ENCODE measurements at places on chromosomes 3 and 15.

GRCh38 chr3:171558188-171558696 is 98.0 kb upstream of the TNIK start:
- DNase-seq, result no peak

DNA sequence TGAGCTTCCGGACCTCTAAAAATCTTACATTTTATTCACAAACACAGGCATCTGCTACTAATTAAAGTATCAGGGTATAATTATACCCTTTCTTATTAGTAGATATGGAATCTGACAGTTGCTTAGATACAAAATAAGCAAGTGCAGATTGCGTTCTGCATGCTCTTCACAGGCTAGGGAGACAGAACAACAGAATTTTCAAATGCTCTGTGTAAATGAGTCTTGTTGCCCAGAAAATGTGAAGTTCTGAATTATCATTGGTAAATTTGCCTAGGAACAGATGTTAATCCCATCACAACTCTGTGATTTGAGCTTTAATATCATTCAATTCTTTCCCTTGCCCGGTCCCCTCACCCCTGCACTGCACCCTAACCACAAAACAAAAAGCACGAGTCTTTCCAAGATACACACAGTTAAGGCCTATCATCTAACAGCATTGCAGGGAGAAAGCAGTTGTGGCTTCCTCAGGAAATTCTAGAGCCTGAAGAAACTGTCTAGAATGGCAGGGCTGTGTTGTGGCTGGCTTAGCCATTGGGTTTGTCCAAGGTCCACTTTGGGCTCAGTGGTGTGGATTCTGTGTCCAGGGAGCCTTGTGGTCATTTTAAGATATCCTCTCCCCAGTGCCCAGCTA is 119.8 kb downstream of the PDCD6IP start:
- no peak for DNase-seq

- no peak for DNase-seq
These were observed 173.0 kb upstream of the RORA start for GRCh38 chr15:61401903-61402698.

GRCh38 chr3:182738583-182739411 is 54.5 kb upstream of the ATP11B start:
- no peak for DNase-seq

DNA sequence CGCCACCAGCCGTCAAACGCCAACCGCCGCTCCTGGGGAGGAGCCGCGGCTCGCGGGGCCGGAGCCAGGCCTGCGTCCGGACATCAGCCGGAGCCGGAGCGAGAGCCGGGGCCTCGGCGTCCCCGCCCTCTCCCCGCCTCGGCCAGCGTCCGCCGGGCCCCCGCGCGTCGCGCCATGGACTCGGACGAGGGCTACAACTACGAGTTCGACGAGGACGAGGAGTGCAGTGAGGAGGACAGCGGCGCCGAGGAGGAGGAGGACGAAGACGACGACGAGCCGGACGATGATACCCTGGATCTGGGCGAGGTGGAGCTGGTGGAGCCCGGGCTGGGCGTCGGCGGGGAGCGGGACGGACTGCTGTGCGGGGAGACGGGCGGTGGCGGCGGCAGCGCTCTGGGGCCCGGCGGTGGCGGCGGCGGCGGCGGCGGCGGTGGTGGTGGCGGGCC is 359 bp downstream of the ARIH1 start:
- no peak for DNase-seq

DNA sequence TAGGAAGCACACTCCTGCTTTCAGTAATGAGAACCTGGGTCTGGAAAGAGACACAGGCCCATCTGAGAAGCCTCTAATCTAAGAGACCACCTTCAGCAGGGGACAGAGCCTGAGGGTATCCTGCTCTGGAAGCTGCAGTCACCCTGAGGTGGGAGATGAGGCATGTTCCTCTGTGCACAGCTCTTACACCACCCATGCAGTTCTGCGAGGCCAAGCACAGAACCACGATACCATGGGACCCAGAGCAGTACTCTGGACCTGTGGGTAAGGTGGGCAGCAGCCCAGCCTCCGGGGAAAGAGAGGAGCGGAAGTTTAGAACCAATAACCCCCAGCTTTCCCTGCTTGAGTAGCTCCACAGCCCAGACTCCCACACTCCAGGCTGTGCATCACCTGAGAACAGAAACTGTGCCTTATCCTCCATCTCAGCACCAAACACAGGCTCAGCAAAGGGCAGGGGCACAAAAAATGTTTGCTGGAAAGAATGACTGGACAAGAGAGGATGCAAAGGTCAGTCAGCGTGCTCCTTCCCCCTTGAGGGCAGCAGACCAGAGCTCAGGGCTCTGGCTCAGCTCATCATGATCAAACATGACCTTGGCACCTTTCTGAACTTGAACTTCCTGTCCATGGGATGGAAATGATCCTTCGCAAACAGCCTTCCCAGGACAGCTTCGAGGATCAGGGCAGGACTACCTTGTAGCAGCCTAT is 43.1 kb downstream of the RBPMS2 start:
- no peak for DNase-seq

GRCh38 chr3:33218446-33219174 is at the start of gene SUSD5:
Gene SUSD5, minus strand, starts transcription at chr3:33218810. Its CDS starts 13 bp downstream, at chr3:33218797.
- peak; percentile 70 for DNase-seq

GRCh38 chr3:127784283-127784682 is 38.0 kb downstream of the MGLL start:
- DNase-seq, result no peak

GRCh38 chr15:83732196-83732595 is 78.3 kb downstream of the ADAMTSL3 start:
- DNase-seq, result no peak

GRCh38 chr3:50156549-50157493 is 1.7 kb downstream of the SEMA3F start:
- DNase-seq, result peak; percentile 79

GRCh38 chr3:63975723-63976122 is 47.6 kb downstream of the PSMD6 start:
- peak; percentile 54 for DNase-seq

- no peak for DNase-seq
These were observed 117.3 kb upstream of the PRR20G start for GRCh38 chr3:127405010-127405598.

- no peak for DNase-seq
These were observed 71.9 kb downstream of the PFN2 start for GRCh38 chr3:149898771-149899170.

DNA sequence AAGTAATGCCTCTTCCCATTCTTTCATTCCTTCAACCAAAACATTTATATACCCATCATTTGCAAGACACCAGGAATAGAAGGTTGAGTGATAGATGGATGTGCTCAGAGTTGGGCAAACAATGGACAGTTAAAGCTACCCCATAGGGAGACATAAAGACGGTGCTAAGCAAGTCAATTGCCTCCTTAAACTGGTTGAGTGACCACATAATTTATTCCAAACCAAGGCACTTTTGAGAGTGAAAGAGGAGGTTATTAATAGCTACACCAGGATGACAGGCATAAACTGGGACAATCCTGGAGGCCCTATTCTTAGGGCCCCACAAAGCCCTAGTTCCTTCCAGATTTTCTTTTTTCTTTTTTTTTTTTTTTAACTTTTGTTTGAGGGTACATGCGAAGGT is 21.4 kb upstream of the DYNC1LI1 start:
- no peak for DNase-seq

GRCh38 chr3:25097023-25097422 is 331.0 kb upstream of the RARB start:
- no peak for DNase-seq

DNA sequence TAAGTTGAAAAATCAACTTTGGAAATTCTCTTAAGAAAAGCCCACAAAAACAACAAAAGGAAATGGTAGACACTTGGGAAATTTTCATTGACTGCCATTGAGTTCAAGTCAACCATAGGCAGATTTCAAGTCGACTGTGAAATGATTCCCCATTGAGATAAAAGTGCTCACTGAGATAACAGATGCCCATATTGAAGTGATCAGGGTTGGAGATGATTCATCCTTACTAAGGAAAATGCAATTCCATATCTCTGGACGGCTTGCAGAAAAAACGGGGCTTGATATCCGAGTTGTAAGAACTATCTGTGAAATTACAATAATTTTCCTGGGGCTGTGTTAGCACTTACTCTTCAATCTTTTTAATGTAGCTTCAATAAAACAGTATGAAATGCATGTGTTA is 373.1 kb upstream of the THRB start:
- DNase-seq, result no peak

GRCh38 chr3:128078322-128078721 is 26.1 kb downstream of the SEC61A1 start:
- no peak for DNase-seq

GRCh38 chr3:69872783-69873378 is 126.7 kb upstream of the SAMMSON start:
- DNase-seq, result no peak

- no peak for DNase-seq
These were observed 21.6 kb downstream of the B3GNT5 start for GRCh38 chr3:183274609-183275008.

GRCh38 chr3:177994976-177995375 is 541.3 kb upstream of the KCNMB2 start:
- DNase-seq, result no peak

GRCh38 chr3:155643581-155644165 is 101.2 kb downstream of the PLCH1 start:
- no peak for DNase-seq

DNA sequence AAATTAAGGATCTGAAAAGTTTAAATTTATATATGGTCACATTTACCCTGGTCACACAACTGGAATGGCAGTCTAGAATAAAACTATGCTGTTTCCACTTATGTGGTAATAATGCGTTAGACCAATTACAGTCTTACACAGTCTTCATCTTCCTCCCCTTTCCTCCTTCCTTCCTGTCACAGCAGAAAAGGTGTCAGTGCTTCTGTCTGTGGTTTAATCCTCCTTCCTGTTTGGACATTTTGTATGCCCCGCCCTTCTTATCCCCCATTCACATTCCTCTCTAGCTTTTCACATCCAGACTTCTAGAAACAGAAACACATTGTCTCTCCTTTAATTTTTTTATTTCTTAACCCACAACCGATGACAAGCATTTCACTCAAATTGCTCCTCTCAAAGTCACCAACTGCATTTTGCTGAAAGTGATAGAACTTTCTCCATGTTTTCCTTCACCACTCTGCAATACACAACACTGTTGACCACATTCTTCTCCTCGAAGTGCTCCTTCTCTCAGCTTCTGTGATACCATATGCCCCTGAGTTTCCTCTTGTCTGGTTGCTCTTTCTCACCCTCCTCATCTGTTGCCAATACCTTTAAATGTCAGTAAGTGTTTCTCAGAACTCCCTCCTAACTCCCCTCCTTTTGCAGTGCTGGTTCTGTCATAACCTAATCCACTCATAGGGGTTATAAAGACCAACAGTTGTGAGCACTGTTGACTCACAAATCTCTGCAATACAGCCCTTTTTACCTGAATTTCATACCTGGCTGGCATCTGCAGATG is 271.6 kb downstream of the UBE2E2 start:
- DNase-seq, result no peak

DNA sequence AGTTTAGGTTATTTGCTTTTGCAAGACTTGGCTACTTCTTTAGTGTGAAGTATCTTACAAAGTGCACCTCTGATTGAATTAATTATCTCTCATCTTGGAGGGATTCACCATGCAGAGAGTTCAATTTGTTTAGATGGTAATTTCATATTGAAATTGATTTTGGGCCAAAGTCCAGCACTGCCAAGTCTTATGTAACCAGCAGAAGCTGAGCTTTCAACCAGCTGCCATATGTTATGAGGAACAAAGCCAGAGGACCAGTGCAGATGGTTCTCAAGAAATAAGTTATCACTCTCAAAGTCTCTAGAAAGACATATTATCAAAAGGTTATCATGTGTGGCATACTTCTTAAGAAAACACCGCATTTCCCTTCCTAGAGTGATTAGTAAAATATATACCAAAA is 29.0 kb downstream of the ABHD6 start:
- no peak for DNase-seq

- no peak for DNase-seq
These were observed 33.9 kb upstream of the XCR1 start for GRCh38 chr3:46061108-46061720.

- DNase-seq, result no peak
These were observed 19.2 kb downstream of the CAND2 start for GRCh38 chr3:12815719-12816118.

- DNase-seq, result no peak
These were observed 564.7 kb downstream of the AGBL1 start for GRCh38 chr15:86644339-86644738.

DNA sequence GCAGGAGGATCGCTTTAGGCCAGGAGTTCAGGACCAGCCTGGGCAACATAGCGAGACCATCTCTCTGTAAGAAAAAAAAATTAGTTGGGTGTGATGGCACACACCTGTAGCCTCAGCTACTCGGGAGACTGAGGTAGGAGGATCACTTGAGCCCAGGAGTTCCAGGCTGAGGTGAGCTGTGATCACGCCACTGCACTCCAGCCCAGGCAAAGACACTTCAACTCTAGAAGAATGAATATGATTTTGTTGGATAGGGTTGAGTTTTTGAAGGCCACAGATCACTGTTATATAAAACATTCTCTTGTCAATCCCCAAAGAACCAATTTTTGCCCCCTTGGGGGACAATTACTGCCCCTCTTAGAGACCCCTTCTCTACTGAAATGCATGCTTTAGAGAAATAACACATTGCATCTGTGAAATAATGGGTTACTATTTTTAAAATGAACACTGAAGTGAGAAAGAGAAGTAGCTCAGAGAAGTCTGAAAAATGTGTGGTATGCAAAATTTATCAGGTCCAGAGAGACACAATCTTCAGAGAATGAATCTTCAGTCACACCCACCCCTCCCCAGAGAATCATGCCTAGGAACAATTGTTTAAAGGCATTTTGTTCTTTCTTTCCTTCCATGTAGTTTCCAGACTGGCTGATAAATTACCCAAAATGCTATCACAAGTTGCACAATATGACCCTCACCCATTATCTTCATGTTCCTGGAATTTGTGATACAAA is 42.7 kb downstream of the METTL6 start:
- no peak for DNase-seq

DNA sequence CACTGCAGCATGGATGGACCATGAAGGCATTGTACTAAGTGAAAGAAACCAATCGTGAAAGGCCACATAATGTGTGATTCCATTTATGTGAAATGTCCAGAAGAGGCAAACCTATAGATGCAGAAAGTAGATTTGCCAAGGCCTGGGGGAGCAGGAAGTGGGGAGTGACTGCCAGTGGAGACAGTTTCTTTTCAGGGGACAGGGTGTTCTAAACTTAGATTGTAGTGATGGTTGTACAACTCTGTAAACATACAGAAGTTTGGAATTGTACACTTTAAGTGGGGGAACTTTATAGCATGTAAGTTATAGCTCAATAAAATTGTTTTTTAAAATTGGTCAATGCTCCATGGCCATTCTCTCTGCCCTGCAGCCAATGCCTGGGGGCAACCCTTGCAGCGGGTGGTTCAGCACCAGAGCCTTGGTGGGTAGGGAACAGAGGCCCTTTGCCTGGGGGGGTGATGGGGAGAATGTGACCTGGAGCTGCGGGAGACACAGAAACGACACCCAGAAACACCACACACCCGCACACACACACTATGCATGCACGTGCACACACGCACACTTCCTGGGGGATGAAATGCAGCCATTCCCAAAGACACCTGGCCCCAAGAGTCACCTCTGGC is 43.1 kb downstream of the DNAJB8 start:
- no peak for DNase-seq

GRCh38 chr3:182632077-182632393 is 161.3 kb upstream of the ATP11B start:
- no peak for DNase-seq

Measured in right hindlimb (tissue), 1 donor.